ENCODE measurements at places on chromosomes 3 and 15.

- no peak for DNase-seq
Observed at GRCh38 chr3:186414735-186415419, 52.8 kb upstream of the DGKG start.

GRCh38 chr3:28019740-28020139 is 221.7 kb upstream of the CMC1 start:
- no peak for DNase-seq

- DNase-seq = no peak
Observed at GRCh38 chr15:42392309-42393024, 33.2 kb downstream of the CAPN3 start.

GRCh38 chr3:34882764-34883163 is 756.6 kb upstream of the ARPP21 start:
- DNase-seq = no peak

GRCh38 chr3:94092086-94092485 is 29.2 kb downstream of the NSUN3 start:
- no peak for DNase-seq

DNA sequence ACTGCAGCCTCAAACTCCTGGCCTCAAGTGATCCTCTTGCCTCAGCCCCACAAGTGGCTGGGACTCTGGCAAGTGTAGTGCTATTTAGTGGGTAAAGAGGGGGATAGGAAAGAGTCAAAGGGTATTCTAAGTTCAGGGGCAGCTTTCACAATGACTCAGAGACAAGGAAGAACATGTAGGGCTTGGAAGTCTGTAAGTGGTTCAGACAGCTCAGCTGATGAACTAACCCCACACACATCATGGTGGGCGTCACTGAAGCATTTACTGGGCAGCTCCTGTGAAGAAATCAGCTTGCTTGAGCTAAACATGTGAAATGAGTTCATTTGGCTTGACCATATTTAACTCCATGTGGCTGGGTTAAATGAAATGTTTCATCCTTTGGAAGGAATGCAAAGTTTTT is 34.6 kb upstream of the THSD4 start:
- no peak for DNase-seq

- DNase-seq = no peak
Observed at GRCh38 chr15:32870240-32871033, 152.6 kb downstream of the GREM1 start.

DNA sequence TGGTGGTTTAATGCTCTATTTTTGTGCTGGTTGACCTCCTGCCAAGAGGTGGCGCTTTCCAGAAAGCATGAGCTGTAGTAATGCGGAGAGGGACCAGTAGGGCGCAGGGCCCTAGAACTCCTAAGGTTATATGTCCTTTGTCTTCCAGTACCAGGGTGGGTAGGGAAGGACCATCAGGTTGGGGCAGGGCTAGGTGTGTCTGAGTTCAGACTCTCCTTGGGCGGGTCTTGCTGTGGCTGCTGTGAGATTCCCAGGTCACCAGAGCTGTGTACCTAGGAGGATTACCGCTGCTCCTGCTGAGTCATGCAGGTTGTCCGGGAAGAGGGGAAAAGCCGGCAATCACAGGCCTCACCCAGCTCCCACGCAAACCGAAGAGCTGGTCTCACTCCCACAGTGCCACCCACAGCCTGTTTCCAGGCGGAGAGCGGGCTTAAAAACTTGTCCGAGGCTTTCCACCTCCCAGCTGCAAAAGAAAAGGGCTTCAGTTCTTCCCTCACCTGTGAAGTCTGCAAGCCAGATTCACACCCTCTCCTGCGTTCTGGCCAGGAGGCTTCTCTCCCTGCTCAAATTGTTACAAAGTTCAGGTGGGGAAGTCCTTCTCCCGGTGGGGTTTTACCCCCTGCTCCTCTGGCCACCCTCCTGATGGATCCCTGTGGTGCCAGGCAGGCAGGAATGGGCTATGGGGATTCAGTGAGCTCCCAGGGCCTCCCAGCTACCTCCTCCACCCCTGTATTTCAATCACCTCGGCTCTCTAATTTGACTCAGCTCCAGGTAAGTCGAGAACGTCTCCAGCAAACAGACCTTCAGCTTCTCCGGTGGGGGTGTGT is 37.7 kb upstream of the BCHE start:
- no peak for DNase-seq

DNA sequence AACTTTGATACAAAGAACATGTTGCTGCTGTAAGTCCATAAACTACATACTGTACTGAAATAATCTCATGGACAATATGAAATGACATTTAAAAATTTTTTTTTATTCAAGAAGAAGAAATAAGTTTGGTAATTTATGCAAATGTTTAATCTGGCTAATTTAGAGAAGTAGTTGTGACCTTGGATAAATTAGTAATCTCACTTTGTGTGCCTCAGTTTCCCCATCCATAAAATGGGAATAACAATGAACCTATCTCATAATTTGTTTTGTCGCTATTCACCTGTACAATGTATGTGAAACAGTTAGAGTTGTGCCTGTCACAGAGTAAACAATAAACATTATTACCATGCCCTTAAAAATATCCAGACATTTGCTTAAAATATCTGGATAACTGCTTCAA is 15.3 kb upstream of the DPH6 start:
- DNase-seq = no peak

DNA sequence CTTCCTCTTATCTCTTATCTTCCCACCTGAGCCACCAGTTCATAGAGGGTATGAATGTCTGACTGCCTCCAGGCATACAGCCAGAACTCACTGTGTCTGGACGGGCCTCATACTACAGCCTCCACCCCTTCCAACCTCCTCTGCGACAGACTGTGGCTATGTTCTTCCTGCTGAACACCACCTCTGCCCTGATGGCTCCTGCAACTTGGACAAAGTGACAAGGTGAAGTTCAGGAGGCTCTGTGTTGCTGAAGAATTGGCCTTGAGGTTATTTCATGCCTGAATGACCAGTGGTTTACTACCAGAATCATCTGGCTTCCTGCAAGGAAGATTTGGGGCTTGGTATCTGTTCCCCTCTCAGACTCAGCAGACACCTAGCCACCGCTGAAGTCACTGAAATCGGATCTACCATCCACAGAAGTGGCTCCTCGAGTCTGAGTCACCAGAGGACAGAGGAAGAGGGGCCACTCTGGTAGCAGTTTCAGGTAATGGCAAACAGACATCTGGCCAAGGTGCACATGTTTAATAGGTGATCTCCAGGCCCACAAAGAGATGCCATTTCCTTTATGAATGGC is 14.2 kb upstream of the ULK3 start:
- DNase-seq = no peak

DNA sequence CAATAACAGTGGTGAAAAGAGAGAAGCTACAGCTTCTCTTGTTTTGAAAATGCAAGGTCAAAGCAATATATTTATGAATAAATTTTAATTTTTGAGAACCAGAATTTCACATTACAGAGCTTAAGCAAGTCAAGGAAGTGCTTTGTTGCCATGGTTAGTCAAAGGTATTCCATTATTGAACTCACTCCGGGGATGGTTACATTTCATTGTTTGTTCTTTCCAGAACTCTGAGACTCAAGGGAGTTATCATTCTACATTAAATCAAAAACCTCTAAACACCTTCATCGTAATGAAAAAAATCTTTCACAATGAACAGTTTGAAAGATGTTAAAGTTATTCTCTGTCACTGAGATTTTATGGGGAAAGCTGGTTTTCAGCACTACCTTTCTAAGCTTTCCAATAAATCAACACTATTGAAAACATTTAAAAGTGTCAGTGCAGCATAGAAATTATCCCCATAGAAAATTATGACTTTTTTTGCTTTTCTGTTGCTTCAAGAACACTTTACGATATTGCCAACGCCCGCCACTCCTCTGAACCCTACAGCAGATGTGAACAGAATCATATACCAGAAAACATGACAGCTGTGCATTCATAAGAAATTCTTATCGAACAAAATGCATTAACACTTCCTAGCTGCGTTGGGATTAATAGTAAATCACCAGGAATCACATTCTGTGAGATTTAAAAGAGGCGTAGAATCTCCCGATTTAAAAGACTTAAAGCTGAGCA is 83.0 kb downstream of the OTOL1 start:
- DNase-seq = no peak

- no peak for DNase-seq
Observed at GRCh38 chr3:74787011-74787410, 172.6 kb upstream of the CNTN3 start.

- no peak for DNase-seq
Observed at GRCh38 chr15:88835119-88835518, 31.9 kb downstream of the ACAN start.

DNA sequence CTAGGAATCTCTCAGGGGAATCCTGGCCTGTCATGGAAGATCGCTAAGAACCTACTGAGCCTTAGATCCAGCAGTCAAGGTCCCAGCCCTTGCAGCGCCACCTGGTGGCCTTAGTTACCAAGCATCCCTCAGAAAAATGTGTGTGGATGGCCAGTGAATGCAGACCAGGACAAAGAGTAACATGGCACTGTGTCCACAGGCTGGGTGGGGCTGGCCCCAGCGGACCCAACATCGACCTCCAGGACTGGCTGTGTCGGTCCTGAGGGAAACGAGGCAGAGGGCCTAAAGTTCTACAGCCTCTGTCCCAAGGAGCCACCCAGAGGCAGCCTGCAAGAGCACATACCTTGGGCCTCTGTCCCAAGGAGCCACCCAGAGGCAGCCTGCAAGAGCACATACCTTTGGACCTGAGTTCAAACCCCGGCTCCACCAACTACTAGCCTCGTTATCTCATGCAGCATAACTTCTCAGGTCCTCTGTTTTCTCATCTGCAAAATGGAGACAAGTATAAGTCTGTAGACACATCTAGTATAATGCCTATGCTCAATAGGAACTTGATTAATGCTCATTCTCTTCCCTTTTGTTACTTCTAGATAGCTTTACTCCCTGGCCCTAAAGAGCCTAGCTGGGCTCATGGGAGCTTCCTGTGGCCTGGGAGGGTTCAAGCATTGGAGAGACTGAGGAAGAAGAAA is 57.5 kb upstream of the HERC1 start:
- DNase-seq = peak; percentile 68

DNA sequence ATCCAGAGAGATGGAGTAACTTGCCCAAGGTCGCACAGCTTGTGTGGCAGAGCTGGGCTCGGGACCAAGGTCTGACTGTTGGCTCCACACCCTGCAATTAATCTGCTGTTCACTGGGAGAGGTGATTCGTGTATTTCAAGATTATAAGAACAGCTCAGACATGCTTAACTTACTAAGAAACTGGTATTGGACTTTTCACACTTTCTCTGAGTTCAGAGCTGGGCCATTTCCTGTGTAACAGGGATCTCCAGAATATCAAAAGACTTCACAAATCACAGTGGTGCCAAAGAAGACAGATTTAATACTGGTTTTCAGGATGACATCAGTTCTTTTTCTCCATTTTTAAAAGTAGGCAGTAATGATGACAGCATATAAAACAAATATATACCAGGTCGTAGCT is 156.8 kb upstream of the UBE2E1 start:
- no peak for DNase-seq

DNA sequence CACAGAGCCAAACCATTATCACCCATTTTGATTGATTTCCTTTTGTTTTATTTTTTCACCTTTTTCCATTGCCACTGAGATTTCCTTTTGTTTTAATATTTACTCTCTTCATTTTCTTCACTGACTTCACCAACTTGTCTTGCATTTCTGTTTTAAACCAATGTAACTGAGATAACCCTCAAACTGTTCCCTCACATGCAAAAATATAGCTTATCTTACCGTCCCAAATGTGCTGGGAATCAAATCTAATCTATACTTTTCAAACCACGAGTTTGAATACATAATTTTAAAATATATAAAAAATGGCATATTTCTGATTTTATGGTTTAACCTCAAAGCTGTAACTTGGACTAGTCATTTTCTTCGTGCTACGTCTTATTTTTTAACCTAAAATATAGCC is 143.8 kb downstream of the PLD1 start:
- no peak for DNase-seq

GRCh38 chr3:138912237-138912636 is 34.7 kb downstream of the FOXL2 start:
- DNase-seq = no peak

- peak; percentile 80 for DNase-seq
Observed at GRCh38 chr3:37996785-37997301, 6.3 kb downstream of the VILL start.

DNA sequence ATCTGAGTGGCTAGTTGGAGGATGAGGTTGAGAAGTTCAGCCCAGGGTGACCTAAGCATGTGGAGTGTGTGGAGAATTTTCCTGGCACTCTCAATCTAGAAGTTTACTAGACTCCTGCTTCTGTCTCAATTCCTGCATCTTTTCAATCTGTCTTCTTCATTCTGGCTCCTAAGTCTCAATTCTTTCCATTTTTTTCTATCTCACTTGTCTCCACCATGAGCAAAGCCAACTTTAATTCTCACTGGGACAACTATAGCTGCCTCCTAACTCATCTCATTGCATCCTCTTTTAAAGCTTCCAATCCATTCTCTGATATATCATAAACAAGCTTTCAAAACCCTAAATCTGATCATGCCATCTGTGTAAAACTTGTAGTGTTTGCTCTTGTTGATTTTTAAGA is 569.3 kb downstream of the NAALADL2 start:
- DNase-seq = no peak

DNA sequence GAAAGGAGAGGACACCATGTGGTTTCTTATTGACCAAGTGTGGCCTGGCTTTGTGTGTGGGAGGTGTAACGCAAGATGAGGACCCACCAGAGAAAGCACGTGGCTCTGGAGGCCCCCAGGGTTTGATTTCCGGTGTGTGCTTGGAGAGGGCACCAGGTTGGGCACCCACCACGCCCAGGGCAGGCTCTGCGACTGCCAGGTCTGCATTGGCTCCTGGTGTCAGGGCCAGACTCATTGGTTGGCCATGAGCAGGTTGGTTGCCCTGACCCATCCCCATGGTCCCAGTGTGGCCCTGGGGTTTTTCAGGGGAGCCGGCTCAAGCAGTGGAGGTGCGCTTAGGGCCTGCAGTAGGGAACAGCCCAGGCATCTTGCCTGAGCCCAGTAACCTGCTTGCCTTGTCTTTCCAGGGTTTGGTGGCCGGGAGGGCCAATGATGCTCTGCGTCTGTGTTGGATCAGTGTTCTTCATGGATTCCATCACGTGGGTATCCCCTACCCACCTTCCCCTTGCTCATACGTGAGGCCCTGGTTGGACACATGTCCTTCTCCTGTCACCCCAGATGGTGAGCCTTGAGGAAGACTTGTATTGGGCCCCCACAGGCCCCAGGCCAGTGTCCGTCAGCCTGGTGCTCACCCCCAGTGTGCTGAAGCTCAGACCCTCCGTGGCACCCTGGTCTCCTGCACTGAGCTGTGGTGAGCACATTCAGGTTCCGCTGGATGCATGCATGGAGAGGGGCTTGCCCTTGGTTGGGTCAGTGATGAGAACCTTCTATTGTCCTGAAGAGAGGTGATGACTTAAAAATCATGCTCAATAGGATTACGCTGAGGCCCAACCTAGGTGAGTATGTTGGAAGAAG is 193.9 kb downstream of the UBE3A start:
- DNase-seq = no peak

DNA sequence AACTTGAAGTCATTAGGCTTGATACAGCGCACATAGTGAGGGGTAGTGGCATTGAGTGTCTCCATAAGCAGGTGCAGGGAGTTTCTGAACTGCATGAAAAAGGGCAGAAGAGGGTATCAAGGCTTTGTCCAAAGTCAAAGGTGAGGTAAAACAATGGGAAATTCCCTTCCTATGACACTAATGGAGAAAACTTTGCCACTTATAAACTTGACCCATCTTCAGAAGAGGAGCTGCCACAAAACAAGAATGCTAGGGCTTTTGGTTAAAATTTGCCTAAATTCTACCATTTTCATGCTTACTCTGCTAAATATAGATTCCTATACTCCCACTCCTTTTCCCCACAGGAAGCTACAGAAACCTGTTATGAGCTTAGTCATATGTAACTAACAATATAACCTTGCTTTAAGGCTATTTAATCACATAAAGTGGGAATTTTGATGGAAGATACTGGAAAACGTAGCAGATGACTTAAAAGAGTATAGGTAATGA is 87.5 kb upstream of the MYO5C start:
- DNase-seq = no peak

- no peak for DNase-seq
Observed at GRCh38 chr3:137105277-137105977, 147.6 kb downstream of the IL20RB start.

Measured in stimulated activated CD8-positive, alpha-beta memory T cell treated with anti-CD3 and anti-CD28 coated beads, Interleukin-2, amount 100 ng/mL, for 48 hours (primary cell).